GM19239 (cell line): ENCODE measurements at places on chromosomes 5 and 9.

- no peak for DNase-seq
These were observed 17.8 kb downstream of the PPARGC1B start for GRCh38 chr5:149747833-149748366.

- no peak for DNase-seq
These were observed 154.0 kb downstream of the SLC12A2 start for GRCh38 chr5:128237546-128237945.

- DNase-seq: no peak
These were observed 31.0 kb upstream of the SHISAL2B start for GRCh38 chr5:64659289-64659688.

DNA sequence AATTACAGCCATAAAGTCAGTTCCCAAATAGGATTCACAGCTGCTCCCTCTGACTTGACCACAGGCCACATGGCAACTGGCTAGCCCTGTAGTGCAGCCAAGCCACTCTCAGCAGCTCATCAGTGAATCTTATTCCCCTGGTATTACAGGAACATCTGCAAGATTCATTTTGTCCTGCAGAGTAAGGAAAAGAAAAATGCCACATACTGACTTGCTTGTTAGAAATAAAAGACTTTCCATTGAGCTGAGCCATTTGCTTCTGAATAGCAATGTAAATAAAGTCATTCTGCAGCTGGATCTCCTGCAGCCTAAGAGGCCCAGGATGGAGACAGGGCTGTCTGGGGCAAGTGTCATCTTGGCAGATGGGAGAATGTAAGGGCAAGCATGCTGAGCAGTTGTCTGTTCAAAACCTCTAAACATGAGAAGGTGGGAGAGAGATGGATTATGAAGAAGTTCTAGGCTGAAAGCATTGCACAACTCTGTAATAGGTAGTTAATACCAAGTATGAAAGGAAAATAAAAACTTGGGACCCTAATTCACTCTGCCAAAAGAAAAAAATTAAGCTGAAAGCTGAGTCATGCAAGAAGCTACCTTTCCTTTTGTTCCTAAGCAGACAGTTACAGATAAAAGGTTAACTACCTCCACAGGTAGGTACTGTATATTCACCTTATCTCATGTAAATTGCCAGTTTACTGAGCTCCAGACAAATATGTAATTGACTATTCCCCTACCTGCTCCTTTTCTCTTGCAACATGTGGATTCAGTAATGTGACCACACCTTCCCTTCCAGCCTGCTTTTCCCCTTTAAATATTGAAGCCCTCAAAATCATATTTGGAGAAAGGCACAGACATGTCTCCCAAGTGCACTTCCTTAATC is 244.4 kb upstream of the RAI14 start:
- no peak for DNase-seq
